NCI-H2081 treated with DMSO at 0.1 percent for 48 hours (cell line): ENCODE measurements at places on chromosomes 11 and 22.

- DNase-seq, result no peak
Observed at GRCh38 chr11:20353829-20354434, 9.6 kb upstream of the HTATIP2 start.

- no peak for DNase-seq
Observed at GRCh38 chr11:47106798-47107411, 69.8 kb downstream of the ARFGAP2 start.

- DNase-seq, result no peak
Observed at GRCh38 chr22:39292031-39292462, 27.4 kb downstream of the RPL3 start.

- no peak for DNase-seq
Observed at GRCh38 chr11:62487738-62488551, 58.7 kb downstream of the AHNAK start.

DNA sequence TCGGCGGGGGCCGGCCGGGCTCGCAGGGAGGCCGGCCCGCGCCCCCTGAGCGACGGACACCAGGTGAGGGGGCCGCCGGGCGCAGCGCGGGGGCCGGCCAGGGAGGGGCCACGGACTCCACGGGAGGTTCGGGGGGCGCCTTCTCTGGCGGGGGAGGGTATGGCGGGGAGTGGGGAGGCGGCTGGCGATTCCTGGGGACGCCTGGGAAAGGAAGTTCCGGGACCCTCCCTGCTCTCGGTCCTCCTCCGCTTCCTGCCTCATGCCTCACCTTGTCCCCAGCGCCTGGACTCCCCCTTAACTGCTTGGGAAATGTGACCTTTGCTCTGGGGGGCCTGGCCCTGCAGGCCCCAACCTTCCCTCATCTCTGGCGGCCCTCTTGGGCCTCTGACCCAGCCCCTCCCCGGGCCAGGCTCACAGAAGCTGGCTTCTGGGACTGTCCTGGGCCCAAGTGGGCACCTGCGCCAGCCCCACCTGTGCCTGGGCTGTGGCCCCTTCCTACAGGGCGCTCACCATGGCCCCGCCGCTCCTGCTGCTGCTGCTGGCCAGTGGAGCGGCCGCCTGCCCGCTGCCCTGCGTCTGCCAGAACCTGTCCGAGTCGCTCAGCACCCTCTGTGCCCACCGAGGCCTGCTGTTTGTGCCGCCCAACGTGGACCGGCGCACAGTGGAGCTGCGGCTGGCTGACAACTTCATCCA lies 516 bp downstream of the LRFN4 start:
- no peak for DNase-seq

- DNase-seq, result no peak
Observed at GRCh38 chr11:14454861-14455632, 44.6 kb downstream of the COPB1 start.

- no peak for DNase-seq
Observed at GRCh38 chr22:37121887-37122591, 12.5 kb upstream of the TMPRSS6 start.

- DNase-seq, result no peak
Observed at GRCh38 chr11:4865855-4866254, 15.8 kb upstream of the OR51T1 start.

- no peak for DNase-seq
Observed at GRCh38 chr22:47121791-47122190, 359.3 kb downstream of the TBC1D22A start.

- no peak for DNase-seq
Observed at GRCh38 chr11:101442171-101442570, 141.6 kb downstream of the TRPC6 start.

DNA sequence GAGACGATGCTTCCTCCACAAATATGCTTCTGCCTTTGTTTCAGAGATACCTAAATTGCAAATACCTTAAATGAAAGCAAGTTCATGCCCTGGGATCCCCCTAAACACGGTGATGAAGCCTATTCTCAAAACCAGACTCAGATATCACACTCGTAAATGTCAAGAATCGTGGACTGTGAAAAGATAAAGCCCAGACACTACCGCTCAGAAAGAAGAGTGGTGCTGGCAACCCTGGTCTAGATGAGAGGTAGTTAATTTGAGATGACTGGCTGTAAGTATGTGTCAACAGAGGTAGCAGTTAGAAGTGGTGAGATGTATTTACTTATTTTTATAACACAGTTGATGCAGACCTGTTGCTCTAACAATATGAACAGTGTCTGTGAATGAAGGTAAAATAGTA lies 2.5 kb downstream of the OVCH2 start:
- DNase-seq, result no peak

DNA sequence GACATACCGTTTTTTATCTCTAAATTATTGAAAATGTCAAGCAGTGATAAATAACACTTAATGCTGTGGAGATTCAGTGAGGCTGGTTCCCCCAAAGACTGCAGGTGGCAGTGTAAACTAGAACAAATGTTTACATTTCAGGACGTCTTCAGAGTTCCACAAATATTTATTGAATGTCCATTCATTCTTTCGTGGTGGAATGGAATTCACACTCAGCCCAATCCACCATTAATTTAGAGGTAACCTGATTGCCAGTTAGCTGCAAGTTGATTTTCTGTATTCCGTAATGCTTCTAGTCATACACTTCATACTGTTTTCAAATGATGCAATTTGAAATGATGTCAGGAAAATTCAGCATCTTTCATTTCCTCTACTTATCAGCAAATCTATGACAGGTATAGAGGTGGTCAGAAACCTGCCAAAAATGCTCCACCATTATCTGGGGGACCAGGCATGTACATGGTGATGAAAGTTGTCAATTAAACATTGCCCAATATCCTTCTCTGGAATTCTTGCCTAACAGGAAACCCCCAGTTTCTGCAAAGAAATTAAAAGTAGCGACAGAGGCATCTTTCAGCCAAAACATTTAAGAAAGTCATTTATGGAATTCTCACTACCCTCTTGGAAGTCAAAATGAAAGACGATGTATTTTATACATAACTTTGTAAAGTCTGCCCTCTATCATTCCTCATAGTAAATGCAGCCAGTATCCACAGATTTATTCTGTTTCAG lies 94.3 kb upstream of the BMAL1 start:
- DNase-seq, result no peak

GRCh38 chr11:8068605-8069221 lies 12.3 kb upstream of the TUB start:
- DNase-seq, result no peak

- DNase-seq, result no peak
Observed at GRCh38 chr11:73198677-73199076, 19.4 kb upstream of the P2RY2 start.

DNA sequence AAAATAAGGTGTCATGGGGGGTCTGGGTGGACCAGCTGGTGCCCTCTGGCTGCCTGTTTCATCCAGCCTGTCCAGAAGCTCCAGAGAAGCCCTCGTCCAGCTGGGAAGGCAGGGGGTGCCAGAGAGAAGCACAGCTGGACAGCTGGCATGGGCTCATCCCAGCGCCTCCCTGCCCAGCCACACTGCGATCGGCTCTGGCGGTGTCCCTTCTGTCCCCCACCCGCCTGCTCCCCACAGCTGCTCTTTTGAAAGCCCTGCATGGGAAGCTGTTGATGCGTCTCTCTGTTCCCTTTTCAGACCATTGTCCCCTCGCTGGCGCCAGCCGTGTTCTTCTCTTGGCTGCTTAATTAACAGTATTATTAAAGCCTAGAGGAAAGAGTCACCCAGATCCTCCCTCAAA lies 86.5 kb downstream of the MN1 start:
- no peak for DNase-seq

DNA sequence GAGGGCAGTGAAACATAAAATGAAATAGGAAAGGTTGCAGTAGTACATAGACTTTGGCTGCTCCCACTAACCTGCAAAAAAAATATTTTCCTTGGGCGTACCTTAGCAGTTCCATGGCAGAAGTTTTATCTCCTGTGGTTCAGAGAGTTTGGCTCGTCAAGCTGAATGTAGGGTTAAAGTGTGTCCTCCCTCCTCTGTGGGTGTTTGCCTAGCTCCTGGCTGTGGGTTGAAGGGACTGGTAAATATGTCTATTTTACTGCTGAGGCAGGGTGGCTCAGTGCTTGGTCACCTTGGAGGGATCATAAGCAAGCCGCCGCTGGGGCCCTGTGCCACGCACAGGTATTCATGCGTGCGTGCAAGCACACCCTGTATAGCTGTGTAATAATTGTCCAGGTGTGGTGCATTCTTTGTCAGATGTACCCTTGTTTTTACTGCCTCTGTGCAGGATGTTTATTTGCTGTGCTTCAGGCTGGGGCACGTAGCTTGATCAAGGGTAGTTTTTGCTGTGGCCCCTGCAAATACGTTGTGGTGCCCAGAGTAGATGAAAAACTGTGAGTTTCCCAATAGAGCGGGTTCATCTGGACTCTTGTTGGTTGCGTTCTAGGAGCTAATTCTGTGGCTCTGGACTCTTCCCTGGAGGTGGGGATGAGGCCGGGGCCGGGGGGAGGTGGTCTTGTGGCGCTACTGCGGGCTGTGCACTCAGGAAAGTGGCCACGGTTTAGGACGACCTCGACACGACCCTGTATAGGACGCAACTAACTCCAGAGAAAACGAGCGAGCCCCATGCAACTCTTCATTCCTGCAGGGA lies 732 bp upstream of the SORL1 start:
- DNase-seq, result no peak

DNA sequence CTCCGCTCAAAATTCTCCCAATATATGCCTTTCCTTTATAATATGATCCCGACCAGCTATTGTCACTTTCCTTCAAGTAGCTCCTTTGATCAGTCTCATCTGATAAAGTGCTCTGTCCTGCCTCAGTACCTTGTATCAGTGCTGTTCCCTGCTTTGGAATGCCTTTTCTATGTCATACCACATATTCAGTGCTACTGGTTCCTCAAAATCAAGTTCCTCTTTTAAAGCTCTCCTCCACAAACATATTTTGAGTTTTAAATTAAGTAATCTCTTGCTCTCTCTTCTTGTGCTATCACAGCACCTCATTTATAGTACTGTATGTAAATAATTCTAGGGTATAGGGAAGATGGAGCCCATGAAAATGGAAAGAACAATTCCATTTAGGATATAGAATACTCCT lies 137.1 kb upstream of the CTSC start:
- no peak for DNase-seq

DNA sequence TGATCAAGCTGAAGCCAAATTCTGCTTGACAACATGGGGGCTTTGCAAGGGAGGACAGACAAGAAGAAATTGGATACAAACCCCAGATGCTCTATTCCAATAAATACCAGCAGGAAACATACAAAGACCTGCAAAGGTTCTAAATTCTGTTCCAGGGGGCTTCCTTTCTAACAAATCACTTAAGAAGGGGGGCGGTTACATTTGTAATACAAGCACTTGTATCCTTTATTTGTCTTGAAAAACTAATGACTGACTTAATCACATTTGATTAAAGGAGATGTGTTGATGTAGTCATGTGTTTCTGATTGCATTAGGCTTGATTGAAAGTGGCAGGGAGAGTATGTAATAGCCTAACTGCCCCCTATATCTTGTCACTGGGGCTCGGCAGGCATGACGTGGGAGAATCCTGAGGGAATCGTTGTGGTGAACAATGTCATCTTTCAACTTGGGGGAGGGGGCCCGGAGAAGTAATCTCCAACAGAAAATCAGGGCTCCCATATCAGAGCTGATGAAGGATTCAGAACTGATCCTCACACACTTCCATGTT lies 361.7 kb downstream of the INSC start:
- DNase-seq, result no peak
